T-helper 17 cell (primary cell): ENCODE measurements at places on chromosomes 12 and 14. TPM values are rescaled to one million over a fixed set of nuclear protein-coding genes. Genes with fewer than 3 reads are reported as not detected.

Gene WNT5B
- not detected for total RNA-seq

Gene DACT1
- 0.91 TPM for total RNA-seq

Gene RNU6-7
- total RNA-seq = not detected

Gene NKX2-1
- not detected for total RNA-seq

Gene MAP3K9
- total RNA-seq = 7.7 TPM

Gene TMED8
- 16.0 TPM for total RNA-seq

Gene NCOR2
- 107 TPM for total RNA-seq

Gene MYH6
- not detected for total RNA-seq

Gene TOMM20L
- total RNA-seq = not detected

Gene NDUFA9
- 61.3 TPM for total RNA-seq

Gene LUM
- not detected for total RNA-seq

Gene ERP29
- 124 TPM for total RNA-seq

Gene PRICKLE1
- 0.86 TPM for total RNA-seq

Gene SCNN1A
- total RNA-seq = 2.8 TPM
